ENCODE measurements at places on chromosomes 11 and 22. TPM values are rescaled to one million over a fixed set of nuclear protein-coding genes. Genes with fewer than 3 reads are reported as not detected.

DNA sequence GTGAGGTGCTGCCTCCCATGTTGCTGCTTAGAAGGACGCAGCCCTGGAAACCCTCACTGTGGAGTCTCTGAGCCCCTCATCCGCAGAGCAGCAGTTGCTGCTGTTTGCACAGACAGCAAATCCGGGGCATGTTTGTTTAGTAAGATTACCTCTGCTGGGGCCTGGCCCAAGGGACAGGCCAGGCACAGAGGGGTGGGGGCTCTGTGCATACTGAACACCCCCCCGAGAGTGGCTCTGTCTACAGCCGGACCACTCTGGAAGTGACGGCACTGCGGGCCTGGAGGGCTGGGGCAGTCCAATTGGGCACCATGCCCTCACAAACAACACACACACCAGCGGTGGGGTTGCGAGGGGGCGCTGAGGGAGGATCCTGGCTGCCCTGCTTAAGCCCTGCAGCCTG lies 22.9 kb upstream of the CCDC188 start:
- DNase-seq = no peak

- DNase-seq = no peak
These were observed 38.9 kb upstream of the TNRC6B start for GRCh38 chr22:40138866-40139265.

DNA sequence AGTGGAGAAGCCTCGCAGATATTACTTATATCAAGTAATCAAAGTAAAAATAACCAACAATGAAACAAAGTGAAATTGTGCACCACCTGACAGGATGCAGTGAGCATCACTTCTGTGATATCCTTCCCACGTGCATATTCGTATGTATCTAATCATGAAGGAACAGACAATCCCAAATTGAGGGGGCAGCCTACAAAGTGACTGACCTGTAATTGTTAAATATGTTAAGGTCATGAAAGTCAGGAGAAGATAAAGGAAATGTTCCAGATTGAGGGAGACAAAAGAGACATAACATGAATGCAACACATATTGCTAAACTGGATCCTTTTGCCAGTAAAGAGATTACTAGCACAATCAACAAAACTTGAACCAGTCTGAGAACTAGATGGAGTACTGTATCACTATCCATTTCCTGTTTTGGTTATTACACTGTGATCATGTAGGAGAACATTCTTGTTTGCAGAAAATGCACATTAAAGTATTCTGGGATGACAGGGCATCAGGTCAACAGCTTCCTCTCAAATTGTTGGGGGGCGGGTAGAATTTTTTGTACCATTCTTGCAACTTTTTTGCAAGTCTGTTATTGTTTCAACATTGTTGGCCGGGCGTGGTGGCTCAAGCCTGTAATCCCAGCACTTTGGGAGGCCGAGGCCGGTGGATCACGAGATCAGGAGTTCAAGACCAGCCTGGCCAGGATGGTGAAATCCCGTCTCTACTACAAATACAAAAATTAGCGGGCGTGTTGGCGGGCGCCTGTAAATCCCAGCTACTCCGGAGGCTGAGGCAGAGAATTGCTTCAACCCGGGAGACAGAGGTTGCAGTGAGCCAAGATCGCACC lies 2.0 kb downstream of the SBF2 start:
- DNase-seq = no peak

- no peak for DNase-seq
These were observed 62.6 kb downstream of the BUD13 start for GRCh38 chr11:116710001-116710674.

DNA sequence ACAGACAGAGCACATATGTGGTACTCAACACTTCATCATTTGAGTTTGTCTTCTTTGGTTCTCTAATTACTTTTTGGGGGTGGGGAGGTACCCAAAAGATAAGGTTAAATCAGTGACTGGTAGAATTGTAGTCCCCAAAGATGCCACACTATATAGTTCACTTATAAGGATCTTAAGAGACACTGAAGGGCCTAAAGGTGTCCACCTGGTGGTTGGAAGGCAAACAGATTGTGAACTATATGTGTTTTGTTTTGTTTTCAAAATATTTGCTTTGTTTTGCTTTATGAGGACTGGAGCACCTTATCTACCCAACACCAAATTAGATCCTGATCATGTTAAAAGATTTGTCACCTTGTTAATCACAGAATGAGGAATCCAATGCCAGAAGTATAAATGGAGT lies 136.1 kb downstream of the DCDC1 start:
- no peak for DNase-seq

- DNase-seq = no peak
These were observed 14.0 kb upstream of the ARSA start for GRCh38 chr22:50641696-50642607.

Gene ACRV1
- 0.31 TPM for total RNA-seq

DNA sequence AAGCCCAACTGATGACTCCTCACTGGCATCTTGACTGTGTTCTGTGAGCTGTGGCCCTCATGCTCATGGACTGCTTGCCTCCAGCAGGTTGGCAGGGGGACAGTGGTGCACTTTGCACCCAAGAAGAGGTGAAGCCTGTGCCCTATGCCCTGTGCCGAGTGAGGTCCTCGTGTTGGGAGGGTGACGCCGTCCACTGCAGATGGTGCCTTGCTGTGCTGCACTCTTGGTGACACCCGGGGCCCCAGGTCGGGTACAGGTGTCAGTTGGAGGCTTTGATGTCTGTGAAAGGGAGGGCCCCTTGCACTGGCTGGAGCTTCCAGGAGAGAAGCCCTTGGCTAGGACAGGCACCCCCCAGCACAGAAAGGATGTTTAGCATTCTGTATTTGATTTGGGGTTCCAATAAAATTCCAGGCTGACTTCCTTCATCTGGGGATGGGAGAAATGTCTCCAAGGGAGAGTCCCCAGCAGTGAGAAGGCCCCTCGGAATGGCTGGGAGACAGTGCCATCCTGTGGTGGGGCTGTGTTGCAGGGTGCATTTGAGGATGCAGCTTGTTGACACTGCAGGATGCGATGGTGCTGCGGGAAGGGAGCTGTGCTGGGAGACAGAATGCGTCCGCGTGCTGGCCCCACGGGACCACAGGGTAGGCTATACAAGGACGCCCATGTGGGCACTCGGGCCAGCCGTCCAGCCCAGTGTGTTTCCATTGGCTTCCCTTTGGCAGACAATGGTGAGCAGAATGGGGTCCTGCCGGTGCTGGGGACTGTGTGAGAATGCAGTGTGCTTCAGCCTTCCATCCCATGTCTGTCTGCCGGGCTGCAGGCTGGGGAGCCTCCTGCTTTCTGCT lies 2.5 kb upstream of the ZDHHC8 start:
- DNase-seq = no peak

- no peak for DNase-seq
These were observed 946.0 kb downstream of the FAM181B start for GRCh38 chr11:81787584-81788049.

GRCh38 chr11:112321501-112322172 lies 61.0 kb upstream of the PLET1 start:
- no peak for DNase-seq

- DNase-seq = no peak
These were observed 35.3 kb upstream of the FCHSD2 start for GRCh38 chr11:73177380-73177777.

GRCh38 chr11:90288212-90288821 lies 65.5 kb upstream of the CHORDC1 start:
- DNase-seq = no peak

Gene RIMBP3B
- 0.62 TPM for total RNA-seq
